ENCODE measurements at places on chromosomes 1 and 21. TPM values are rescaled to one million over a fixed set of nuclear protein-coding genes. Genes with fewer than 3 reads are reported as not detected.

GRCh38 chr1:237045278-237046016 lies 3.5 kb downstream of the RYR2 start:
- DNase-seq, result no peak

DNA sequence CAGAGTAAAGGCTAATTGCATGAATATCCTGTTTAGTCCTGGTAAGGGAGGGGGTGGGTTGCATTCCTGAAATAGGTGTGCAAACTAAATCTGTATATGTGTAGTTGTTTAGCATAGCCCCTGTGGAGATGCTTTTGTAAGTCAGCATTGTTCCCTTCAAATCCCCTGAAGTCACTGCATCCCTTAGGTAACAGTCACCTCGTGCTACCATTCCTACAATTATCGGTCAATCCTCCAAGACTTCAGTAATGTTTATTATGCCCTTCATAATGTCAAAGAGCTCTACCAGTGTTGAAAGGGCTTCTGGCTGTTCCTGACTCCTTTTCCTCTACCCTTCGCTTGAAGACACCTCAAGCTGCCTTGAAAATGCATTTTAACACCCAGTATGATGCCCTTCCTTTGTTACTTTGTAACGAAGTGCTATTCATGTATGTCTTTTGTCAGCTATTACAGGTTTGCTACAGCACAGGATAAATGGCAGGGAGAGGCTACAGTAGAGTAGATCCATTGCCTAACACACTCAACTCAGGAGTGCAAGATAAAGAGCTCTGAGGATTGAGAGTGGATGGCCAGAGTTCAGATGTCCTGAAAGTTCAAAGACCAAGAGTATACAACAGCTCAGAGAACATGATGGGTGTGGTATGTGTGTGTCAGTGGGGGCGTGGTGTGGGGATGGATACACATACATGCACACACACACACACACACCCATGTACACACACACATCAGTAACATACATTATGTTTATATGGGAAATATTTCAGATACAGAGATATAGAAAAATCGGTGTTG lies 27.4 kb upstream of the FOXD3 start:
- no peak for DNase-seq

- peak; percentile 39 for DNase-seq
These were observed 7.3 kb upstream of the GNL2 start for GRCh38 chr1:37602750-37603694.

Gene PPIAL4G
- polyA plus RNA-seq, result 0.13 TPM

DNA sequence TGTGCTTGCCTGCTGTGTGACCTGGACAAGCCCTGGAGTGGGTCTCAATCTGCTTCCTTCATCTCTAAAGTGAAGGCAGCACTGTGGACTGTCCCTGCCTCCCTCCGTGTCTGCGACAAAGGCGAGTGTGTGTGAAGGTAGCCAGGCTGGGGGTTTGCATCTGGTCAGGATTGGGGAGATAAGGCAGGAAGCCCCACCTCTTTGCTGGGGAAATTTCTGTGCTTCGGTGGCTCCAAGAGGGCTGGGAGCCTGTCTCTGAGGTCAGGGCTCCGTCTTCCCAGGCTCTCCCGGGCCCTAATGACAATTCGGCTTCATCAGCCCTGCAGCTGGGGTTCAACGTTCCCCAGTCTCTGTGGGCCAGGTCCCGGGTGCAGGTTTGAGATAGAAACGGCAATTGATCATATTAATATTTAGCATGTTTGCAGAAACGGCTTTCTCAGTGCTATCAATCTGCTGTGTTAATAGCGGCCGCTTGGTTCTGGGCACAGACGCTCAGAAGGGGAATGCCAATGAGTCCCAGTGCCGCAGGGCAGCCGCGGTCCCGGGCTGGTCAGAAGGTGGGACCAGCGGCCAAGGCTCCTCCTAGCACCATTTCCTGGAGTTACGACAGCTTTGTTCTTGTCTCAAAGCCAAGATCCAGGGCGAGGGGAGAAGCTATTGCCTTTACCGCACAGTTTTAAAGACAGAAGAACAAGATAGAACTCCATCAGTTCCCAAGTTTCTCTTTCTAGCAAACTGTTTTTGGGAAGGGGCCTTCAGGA lies 105.7 kb downstream of the PRDM16 start:
- DNase-seq, result no peak

Gene SPATA1
- 4.2 TPM for polyA plus RNA-seq
